ENCODE measurements at places on chromosomes 7 and 10.

DNA sequence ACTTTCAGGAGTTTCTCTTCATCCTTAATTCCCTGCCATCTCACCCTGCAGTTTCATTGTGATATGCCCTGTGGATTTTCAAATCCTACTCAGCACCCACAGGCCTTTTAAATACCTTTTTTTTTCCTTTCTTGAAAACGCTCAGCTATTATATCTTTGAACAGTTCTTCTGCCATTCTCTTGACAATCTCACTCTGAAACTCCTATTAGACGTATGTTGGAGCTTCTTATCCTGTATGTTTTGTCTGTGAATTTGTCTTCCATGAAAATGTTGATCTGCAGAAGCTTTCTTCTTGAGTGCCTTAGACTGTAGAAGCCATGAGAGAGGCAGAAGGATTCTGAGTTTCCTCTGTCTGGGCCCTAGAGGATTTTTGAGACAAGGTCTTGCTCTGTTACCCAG lies 18.9 kb upstream of the YAE1 start:
- DNase-seq = no peak

- DNase-seq = no peak
These were observed 641 bp upstream of the ASB13 start for GRCh38 chr10:5666841-5667630.

DNA sequence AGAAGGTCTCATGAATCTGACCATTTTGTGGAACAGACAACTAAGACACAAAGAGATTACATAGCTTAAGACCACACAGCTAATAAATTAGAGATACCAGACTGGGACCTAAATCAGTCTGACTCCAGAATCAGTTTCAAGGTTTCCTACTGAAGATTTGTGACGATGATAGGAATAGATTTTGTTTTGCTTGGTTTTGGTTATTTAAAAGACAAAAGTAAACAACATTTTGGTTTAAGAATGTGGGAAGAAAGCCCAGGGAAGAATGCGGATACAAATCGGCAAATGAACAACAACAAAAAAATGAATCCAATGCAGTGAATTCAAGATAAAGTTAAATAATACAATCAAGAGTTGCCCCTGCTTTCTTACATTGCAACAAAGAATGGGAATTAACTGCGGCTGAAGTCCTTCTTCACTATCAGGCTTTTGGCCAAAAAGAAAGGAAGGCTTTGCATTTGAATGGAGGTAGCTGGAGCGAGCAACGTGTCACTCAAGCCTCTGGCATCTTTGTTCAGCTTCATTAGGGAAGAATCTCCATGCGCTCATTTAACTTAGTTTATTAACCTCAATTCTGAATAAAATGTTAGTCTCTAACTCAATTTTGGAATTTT lies 210.8 kb downstream of the ADAM12 start:
- DNase-seq = no peak

GRCh38 chr10:43195557-43195956 lies 57.3 kb downstream of the CSGALNACT2 start:
- no peak for DNase-seq

DNA sequence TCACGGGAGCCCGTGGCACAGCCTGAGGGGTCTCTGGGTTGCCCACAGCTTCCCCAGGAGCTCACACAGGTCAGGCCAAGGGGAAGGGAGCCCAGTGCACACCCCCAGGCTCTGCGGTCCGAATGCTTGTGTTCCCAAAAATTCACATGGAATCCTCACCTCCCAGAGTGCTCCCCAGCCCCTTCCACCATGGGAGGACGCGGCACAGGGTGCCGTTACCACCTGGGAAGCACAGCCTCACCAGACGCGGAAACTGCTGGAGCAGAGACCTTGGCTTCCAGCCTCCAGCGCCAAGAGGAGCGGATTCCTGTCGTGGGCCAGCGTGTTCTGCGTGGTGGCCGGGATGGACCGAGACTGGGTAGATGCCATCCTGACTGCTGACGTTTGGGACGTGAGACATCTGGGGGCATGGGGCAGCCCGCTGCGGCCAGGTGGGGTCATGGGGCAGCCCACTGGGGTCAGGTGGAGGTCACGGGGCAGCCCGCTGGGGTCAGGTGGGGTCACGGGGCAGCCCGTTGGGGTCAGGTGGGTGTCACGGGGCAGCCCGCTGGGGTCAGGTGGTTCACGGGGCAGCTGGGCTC lies 149.4 kb downstream of the WDR37 start:
- no peak for DNase-seq

DNA sequence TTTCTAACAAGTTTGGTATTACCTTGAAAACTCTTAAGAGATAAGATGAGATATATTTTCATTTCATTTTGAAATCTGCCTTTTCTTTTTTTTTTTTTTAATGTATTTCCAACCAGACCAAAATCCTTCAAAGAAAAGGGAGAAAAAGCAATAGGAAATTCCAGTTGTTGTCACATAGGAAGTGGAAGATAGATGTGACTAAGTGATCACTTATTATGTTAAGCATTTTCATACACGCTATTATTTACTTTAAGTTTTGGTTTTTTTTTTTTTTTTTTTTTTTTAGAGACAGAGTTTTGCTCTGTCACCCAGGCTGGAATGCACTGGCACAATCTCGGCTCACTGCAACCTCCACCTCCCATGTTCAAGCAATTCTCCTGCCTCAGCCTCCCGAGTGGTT lies 197.2 kb upstream of the FRMD4A start:
- no peak for DNase-seq

- DNase-seq = peak; percentile 13
These were observed 64.0 kb downstream of the OAT start for GRCh38 chr10:124354411-124355382.

DNA sequence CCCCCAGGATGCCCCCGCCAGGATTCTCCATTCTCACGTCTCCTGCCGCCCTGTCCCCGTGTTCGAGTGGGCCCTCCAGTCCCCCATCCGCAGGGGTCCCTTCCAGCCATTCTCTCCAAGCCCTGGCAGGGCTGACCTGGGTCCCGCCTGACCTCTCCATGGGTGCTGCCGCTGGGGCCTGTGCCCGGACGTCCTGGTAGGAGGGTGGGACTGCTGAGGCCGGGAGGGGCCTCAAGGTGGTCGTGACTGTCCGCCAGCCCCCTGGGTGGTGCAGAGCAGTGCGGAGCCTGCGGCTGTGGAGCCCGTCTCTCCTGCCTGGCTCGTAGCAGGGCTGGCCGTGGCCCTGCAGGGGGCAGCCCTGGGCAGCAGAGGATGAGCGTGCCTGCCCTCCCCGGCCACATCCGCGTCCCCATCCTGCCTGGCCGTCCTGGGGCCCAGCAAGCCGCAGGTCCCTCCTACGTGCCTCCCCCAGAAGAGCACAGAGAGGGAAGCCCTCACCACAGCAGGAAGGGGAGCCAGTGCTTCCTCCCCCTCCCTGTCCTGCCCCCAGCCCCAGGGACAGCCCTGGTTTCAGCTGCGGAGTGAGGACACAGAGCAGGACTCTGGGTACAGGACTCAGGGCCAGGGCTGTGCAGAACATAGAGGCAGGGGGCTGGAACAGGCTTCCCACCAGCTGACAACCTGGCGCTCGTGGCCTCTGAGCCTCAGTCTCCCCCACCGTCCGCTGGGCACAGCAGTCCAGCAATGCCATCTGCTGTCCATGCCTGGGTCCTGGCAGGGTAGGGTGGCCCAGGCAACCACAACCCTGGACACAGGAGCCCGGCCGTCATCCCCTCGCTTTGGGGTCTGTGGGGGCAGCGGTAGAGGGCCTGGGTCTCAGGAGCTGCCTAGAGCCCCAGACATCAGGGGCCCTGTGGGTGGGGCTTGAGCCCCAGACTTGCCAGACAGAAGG lies 1.5 kb upstream of the GRIFIN start:
- DNase-seq = peak; percentile 96

- no peak for DNase-seq
These were observed 7.1 kb downstream of the AGMO start for GRCh38 chr7:15554744-15555143.

DNA sequence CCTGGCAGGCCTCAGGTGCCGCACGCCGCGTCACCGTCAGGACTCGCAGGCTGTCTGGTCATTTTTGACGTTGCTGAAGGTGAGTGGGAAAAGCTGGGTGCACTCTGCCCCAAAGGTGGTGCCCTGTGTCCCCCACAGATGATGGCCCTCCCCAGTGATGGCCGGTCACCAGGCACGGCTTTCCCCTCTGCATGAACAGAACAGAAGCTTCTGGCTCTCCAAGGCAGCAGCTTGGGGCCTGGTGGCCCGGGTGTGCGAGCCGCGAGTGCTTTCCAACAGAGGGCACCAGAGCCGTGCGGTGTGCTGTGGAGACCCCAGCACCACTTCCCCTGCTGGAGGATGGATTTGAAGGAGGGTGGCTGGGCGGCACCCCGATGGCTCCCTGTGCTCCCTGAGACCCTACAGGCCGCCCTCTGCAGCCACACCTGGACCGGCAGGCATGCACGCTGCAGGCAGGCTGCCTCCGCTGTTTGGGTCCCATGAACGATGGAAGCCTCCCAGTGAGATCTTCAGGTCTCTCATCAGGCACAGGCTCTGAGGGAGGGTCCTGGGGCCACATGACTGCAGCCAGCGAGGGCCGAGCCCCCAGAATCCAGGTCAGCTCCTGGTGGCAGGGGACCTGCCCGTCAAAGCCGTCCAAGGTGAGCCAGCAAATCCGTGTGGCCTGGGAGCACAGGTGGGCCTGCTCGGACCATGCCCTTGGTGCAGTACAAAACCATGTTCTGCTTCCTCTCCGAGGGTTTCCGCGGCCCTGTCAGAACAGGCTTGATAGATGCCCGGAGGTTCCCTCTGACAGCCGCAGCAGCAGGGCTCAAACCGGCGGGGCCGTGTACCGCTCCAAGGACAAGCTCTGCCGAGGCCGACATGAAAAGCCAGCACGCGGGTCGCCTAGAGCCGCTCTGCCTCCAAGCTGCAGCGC lies 195.4 kb downstream of the EBF3 start:
- DNase-seq = no peak

GRCh38 chr10:3538291-3538655 lies 246.7 kb downstream of the KLF6 start:
- DNase-seq = peak; percentile 23

- no peak for DNase-seq
These were observed 229.3 kb upstream of the MEOX2 start for GRCh38 chr7:15915686-15916293.

- no peak for DNase-seq
These were observed 90.5 kb downstream of the CUL1 start for GRCh38 chr7:148789220-148789619.

GRCh38 chr10:120105001-120105400 lies 212.5 kb downstream of the SEC23IP start:
- DNase-seq = no peak

DNA sequence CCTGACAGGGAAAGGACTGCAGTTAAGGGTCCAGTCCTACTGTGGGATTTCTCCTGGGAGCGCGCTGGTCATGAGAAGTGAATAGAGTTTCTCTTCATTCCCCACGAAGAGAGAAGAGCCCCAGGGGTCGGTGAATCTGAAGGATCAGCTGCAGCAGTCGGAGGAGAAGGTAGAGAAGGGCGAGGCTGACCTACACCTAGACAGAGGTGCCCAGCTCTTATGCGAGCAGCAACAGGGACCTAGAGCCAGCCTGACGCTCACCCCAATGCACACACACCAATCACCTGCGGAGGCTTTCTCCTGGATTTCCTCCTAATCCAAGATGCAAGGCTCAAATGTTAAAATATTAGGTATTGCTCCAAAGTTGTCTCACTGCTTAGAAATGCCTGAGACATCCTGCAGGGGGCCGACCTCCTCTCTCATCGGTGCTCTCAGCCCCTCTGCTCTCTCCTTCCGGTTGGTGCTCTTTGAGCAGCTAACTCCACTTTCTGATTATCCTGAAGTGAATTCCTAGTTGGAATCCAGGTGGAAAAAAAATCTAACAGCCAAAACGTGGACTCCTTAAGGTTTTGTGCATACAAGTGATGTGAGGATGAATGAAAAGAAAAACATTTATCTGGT lies 176.4 kb downstream of the AHR start:
- no peak for DNase-seq

DNA sequence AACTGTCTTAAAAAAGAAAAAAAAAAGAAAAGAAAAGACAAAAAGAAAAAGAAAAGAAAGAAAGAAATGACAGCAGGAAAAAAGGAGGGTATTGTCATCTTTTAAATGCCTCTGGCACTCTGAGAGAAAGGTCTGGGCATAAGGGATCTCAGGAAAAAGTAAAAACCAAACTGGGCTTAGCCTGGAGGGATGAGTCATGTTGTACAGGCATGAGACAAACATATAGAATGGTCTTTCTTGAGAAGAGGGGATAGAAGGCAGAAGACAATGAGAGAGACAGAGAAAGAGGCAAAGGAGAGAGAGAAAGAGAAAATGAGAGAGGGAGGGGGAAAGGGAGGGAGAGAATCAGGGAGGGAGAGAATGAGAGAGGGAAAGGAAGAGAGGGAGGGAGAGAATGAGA lies 32.3 kb upstream of the KCNMA1 start:
- DNase-seq = no peak

DNA sequence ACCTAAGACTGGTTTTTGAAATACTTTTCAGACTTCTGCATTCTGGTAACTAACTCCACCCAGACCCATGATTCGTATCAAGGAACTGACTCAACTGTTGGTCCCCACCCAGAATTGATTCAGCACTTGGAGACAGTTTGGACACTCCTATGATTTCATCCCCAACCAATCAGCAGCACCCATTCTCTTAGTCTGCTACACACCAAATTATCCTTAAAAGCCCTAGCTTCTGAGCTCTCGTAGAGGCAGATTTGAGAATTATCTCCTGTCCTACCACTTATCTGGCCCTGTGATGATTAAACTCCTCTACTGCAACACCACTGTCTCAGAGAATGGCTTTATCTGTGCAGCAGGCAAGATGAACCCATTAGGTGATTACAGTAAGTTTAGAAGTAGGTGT lies 7.7 kb upstream of the GSTO1 start:
- DNase-seq = no peak

GRCh38 chr10:112899391-112900065 lies 50.5 kb upstream of the TCF7L2 start:
- DNase-seq = no peak

GRCh38 chr10:128121750-128122412 lies 4.3 kb downstream of the MKI67 start:
- no peak for DNase-seq

- no peak for DNase-seq
These were observed 214.3 kb downstream of the NRG3 start for GRCh38 chr10:82089327-82089726.

DNA sequence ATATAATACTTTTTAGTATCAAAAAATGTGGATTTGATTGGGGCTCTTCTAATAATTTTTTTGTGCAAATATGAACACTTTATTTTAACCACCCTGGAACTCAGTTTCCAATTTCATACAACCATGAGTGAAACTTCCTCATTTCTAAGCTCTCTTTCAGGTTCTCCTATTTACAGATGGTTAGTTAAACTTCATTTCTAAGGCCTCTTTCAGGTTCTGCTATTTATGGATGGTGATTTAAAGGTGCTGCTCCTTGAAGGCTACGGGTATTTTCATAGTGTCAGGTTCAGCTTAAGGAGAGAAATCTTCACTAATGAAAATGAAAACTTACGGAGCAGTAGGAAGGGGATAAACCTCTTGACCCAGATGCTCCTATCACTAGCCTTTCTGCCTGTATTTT lies 568.3 kb downstream of the KIF20B start:
- DNase-seq = no peak

GRCh38 chr10:30241422-30242110 lies 107.5 kb downstream of the MTPAP start:
- no peak for DNase-seq

GRCh38 chr10:69760072-69760471 lies 41.6 kb upstream of the COL13A1 start:
- no peak for DNase-seq

All from T47D (cell line).